T-helper 9 cell (primary cell): ENCODE measurements at places on chromosomes 7 and 10.

- DNase-seq, result no peak
Observed at GRCh38 chr10:103542764-103543616, 49.5 kb downstream of the NEURL1 start.

DNA sequence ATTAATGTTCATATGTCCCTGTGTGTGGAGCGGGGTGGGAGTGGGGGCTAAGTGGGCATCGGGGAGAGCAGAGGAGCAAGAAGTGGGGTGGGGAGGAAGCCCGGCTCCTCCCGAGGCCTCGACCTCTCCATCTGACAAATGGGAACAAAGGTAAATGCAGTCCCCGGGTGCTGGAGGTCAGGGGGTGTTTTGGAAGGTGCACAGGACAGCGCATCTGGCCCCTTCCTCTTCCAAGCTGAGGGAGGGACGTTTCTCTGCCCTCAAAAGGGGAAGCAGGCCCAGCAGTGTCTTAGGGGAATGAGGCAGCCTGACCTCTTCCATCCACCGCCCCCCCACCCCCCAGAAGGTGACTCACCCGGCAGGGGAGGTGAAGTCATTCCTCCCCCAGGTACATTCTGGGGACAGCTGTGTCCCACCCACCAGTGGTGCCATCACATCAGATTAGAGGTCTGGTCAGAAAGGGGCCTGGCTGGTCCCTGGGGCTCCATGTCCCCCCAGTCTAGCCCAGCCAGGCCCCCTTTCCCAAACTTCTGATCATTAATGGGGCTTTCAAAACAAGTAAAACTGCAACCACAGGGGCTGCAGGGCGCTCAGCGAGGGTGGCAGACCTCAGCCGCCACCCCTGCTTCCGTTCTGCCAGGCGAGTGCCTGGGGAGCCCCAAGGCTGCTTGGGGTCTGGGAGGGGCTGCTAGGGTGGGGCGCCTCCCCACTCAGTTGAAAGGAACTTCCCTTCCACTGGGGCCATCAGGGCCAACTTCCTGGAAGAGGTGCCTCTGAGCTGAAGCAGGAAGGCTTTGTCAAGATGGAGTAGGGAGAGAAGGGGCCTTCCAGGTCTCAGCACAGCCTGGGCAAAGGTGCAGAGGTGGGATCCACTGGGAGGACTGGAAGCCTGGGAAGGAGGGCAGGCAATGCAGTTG lies 10.8 kb downstream of the LFNG start:
- DNase-seq, result peak; percentile 69

- DNase-seq, result no peak
Observed at GRCh38 chr7:42502022-42502421, 265.0 kb upstream of the GLI3 start.

- no peak for DNase-seq
Observed at GRCh38 chr7:129750091-129750490, 138.6 kb downstream of the NRF1 start.

GRCh38 chr7:22726345-22726906 lies 574 bp upstream of the IL6 start:
- DNase-seq, result peak; percentile 25
